Kidney glomerular epithelial cell (primary cell): ENCODE measurements at places on chromosomes 11 and 22.

DNA sequence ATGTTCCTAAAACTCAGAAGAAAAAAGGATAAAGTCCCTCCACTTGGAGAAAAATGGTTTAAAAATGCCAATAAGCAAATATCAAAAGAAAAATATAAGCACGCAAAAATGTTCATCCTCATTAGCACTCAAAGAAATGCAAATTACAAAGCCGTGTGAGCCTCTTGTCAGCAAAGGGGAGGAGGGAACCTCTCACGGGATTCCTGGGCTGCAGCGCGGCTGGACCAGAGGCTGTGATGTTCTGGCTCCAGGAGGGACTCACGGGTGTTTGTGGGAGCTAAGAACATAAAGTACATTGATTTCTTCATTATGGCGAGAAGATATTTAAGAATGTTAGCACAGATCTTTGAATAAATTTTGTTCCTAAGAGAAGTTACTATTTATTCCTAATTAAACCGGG is 1451.2 kb downstream of the BRD1 start:
- no peak for DNase-seq

GRCh38 chr11:96246718-96247552 is 96.1 kb downstream of the MAML2 start:
- DNase-seq = peak; percentile 62

DNA sequence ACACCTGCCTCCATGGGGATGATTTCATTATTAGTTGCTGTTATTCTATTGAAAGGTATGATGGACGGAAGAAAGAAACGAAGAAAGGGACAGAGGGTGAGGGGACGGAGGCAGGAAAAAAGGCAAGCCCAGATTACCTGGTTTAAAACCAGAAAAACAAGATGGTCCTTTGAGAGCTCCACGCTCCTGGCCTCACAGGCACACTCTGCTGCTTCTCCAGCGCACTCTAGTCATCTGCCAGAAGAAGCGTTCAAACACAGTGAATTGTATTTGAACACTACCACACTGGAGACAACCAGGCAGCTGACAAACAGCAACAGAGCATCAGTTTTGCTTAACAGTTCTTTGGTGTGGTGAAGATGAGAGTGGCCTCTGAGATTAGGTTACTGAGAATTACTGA is 216.9 kb downstream of the CADM1 start:
- no peak for DNase-seq

DNA sequence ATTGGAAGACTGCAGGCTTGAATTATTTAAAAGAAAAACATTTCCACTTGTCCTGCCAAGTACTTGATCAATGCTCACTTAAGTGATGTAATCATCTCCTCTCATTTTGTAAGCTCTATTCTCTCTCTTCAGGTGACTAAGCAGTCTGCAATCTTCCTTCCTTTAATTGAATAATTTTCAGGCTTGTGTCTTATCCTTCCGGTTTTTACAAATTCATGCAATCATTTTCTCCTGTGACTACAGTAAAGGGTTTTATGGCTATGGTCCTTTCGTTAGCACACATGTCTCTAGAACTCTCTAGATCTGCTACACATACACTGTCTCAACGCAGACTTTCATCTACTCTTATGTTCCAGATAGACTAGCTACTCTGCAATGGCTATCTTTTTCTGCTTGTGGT is 12.6 kb upstream of the UPB1 start:
- peak; percentile 76 for DNase-seq

DNA sequence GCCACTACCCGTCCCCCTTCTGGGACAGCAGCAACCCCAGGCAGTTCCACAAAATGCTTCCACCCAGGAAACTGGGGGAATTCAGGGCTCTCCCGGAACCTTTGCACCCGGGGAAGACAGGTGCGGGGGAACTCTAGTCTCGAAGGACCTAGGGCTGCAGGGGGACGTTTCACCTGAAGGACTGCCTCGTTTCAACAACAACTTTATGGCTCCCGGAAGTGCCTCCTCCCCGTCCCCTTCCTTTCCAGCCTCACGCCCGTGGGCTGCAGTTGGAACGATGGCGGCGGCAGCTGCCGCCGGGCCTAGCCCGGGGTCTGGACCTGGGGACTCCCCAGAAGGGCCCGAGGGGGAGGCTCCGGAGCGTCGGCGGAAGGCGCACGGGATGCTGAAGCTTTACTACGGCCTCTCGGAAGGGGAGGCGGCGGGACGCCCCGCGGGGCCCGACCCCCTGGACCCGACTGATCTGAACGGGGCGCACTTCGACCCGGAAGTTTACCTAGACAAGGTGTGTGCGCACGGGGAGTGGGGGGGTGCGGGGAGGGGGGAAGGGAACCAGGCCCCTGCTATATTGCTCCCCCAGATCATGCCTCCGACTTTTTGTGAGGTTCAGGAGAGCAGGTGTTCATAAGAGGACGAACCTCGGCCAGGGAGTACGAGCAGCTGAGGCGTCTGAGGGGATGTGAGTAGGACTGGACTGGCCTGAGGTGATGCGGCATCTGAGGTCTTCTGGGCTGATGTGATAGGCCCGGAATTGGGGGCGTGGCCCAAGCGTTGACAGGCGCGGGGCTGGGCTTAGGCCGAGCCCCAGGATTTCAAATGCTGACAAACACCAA is at the start of gene VPS51:
VPS51 (plus strand) TSS at position 241 of the 833 bp plus-strand sequence; CDS start at position 278, 37 bp downstream.
- DNase-seq = peak; percentile 68

DNA sequence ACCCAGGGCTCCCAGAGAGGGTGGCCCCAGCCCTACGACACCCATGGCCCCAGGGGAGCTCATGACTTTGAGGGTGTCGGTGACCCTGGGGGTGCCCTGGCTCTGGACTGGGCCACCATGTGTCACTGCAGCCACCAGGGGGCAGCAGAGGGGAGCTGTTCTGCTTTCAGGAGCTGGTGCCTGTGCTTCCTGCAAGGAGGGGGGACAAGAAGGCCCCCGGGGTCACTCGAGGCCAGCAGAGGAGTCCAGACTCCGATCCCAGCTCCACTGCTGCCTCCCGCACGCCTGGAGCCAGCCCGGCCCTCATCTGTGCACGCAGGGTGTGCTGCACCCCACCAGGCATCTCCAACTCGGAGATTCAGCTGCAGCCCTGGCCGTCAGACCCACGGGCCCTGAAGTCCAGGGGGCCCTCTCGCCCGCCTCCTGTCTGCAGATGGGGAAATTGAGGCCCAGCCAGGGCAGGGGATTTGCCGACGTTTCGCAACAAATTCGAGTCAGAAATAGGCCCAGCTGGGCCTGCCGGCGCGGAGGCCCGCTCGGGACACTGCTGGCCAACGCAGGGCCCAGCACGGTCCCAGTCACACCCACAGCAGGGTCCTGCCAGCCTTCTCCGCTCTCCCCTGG is 29.5 kb upstream of the WNT7B start:
- DNase-seq = peak; percentile 68

- peak; percentile 68 for DNase-seq
Observed at GRCh38 chr11:36622431-36623136, 24.5 kb upstream of the RAG2 start.

- no peak for DNase-seq
Observed at GRCh38 chr11:113674397-113674685, 31.8 kb downstream of the TMPRSS5 start.

DNA sequence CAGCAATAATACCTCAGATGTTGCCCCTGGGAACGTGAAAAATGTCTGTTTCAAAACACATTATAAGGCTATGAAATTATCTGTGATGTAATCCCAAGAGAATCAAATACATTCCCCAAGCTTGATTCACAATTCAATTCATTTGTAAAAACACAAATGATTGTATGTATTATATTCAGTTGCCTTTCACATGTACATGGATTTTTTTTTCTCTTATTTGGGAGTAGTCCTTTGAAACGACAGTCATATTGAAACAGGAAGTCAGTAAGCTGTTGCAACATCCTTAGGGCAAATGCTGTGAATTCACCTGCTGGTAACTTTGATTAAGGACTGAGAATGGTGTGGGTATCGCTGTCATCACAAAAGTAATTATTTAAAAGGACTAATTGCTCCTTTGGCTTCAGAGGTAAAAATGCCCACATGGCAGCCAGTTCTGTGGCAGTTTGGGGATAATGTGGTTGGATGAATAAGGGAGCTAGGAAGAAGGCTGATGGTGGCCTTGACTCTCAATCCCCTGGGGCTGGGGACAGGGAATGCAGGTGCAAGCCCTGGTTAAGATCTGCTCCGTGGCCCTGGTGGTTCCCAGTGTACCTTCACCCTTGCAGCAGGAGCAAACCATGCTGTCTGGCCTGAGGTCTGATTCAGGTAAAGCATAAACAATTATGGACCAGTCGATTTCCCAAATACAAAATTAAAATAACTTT is 13.2 kb downstream of the EHF start:
- no peak for DNase-seq

DNA sequence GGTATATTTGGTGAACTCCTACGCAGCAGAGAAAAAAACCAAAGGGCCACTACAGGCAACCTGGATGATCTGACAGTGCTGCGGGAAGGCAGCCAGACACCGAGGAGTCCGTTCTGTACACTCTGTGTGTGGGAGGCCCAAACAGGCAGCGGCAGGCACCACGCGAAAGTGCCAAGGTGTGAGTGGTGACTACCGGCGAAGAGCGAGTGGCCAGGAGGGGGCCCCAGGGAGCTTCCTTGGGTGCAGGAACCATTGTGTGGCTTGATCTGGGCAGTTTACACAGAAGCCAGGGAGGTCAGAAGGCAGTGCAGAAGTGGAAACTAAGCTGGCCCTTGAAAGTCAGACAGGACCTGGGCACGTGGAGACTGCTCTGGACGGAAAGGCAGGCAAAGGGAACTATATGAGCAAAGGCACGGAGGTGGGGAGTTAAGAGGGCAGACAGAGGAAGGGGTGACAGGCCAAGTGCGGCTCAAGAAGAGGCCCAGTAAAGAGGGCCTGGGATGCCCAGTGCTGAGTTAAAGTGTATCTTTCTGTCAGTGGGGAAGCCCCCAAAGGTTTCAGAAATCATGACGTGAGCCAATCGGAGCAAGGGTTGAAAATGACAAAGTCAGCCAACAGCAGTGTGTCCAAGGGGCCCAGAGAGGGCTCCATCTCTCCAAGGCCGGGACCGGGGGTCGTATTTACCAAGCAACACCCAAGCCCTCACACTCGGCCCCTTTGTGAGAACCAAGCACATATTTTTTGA is 10.6 kb downstream of the TMEM184B start:
- DNase-seq = no peak

GRCh38 chr22:24968066-24968561 is 15.6 kb downstream of the KIAA1671 start:
- peak; percentile 36 for DNase-seq

DNA sequence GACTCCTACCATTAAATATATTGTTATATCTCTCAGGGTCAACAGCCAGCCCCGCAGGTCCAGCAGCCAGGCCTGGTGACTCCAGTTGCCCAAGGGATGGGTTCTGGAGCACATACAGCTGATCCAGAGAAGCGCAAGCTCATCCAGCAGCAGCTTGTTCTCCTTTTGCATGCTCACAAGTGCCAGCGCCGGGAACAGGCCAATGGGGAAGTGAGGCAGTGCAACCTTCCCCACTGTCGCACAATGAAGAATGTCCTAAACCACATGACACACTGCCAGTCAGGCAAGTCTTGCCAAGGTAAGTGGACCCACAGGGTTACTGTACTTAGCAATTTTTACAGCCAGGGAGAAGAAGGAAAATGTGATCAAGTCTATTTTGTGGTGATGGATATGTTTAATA is 35.1 kb downstream of the EP300 start:
- DNase-seq = no peak

DNA sequence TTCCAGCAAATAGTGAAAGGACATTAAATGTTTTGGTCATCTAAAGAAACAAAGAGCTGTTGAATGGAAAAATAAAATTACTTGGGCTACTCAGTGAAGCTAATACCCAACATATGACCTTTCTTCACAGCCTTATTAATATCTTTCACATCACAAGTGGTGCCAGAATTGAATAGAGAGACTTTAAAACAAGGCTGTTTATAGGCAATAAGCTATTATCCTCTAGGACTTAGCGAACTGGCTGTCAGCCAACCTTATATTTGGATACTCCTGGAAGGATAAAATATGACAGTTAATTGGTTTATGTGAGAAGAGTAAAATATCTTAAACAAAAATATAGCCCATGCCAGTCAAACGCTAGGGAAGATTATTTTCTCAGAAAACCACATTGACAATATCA is 225.5 kb upstream of the BLID start:
- no peak for DNase-seq
